ENCODE measurements at places on chromosomes 4 and X.
A peak's percentile ranks its signal among the peaks of the same experiment; 100 is the strongest.

DNA sequence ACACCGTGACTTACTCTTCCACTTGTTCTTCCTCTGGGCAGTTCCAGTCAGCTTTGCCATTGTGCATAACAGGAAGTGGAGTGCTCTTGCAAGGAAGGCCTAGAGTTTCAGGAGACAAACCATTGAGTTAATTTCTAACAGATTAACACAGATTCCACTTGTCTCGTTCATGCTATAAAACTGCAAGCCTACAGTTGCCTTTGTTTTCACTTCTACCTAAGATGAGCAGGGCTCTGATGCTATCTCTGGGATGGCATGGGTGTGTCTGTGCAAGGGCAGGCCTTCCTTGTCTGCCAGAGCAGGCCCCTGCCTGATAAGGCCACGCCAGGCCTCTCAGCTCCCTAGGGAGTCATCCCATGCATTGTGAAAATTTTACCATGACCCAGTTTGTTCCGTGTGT, 67.7 kb upstream of the PGRMC2 start:
- DNase-seq = no peak

DNA sequence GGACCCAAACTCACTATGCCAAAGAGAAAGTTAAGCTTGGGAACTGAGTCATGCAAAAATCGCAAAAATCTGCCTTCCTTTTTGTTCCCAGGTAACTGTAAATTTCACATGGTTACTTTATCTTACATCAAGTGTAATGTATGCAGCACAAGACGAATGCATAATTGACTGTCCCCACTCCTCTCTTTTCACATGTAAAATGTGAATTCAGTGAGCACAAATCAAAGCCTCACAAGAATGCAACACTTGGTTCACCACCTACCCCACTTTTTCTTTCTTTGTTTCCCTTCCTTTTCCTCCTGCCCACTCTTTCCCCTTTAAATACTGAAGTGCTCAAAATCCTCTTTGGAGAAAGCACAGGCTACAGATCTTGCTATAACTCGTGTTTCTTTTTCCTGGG, 53.2 kb downstream of the MAGED4B start:
- DNase-seq = no peak

GRCh38 chr4:109389369-109390114, 44.1 kb upstream of the SEC24B start:
- DNase-seq = no peak

GRCh38 chr4:139833151-139833910, 167.7 kb downstream of the MGST2 start:
- DNase-seq = no peak

DNA sequence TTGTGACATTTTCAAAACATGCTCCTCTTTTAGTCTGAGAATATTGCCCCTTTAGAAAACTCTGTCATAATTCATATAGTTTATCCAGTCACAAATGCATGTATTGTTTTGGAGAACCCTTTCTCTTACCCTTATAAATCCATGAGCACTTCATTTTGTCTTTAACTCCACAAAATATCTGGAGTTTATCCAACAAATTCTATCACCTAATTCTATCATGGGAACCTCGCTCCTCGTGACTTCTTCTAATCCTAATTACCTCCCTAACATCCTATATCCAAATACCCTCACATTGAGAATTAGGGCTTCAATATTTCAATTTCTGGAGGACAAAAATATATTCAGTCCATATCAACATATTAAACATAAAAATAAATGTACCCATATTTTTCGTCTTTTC, 1565.9 kb downstream of the ARAP2 start:
- no peak for DNase-seq

GRCh38 chrX:17397074-17397473, 22.1 kb downstream of the NHS start:
- no peak for DNase-seq

DNA sequence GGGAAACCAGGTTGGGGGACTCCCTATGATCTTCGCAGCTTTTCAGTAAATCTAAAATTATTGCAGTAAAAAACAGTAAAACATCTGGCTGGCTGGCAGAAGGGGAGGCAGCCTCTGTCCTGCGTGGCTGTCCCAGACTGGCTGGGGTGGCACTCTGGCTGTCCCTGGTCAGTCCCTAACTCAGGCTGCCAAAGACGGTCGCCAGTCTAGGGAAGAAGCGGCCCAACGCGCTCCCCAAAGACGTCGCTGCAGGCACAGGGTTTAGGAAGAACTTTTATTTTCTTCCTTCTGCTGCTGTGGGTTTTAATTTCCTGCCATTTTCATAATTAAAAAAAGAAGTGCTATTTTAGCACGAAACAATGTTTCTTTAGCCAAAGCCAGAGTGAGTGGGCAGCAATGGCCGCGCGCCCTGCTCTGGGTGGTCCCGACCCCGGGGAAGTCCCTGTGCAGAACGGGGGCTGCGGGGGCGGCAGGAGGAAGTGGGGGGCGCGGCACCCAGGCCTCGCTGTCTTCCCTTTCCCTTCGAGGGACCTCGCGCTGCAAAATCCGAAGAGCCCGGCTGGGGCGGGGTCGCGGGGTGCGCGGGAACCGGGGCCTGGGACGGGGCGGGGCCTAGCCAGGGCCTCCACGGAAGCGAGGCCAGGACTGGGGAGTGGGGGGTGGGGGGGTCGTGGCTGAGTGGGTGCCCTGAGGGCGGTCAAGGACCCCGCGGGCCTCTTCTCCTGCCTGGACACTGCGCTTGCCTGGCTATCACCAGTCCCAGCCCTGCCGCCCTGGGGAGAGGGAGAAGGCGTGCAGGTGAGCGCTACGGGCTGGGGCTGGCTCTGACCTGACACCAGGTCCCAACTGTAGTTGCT, 6.3 kb upstream of the LETM1 start:
- peak; percentile 19 for DNase-seq

DNA sequence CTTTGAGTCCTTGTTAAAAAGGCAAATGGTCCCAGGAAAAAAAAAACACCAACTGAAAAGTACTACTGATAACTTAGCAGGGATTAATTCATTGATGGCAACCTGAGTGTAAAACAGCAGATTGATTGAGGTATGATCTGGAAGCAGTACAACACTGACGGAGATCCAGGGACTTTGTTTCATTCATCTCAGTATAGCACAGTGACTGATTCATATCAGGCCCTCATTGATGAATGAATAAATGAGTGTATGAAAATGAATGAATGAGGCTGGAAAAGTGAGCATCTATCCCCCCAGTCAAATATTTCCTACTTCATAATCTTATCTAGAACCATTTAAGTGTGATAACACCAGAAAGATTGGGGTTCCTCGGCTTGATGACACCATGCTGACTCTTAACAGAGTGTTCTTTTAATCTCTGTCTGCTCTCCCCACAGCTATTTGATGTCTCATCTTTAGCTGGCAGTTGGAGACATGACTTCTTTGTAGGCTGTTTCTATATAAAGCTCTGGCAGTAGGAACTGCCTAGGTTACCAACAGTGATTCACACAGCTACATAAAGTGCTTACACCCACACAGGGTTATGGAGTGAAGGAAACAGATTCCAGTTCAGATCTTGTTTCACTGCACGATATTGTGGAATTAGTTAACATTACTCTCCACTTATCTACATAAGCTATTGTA, 18.6 kb upstream of the RNF128 start:
- peak; percentile 16 for DNase-seq

DNA sequence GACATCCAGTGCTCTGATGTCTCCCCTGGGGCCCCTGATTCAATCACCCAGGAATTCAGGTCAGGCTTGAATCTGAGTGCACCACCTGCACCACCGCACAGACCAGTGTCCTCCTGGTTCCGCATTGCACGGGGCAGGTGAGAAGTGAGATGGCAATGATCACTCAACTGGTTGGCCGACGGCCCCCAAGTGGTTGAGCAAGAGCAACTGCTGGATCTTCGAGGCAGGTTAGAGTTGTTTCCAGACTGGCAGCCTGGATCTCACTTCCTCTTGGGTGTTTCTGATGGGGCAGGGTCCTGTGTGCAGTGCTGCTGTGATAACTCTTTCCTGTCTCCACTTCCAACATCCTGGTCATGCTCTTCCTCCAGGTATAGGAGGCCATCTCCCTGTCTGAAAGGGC, 50.4 kb downstream of the C4orf50 start:
- no peak for DNase-seq

DNA sequence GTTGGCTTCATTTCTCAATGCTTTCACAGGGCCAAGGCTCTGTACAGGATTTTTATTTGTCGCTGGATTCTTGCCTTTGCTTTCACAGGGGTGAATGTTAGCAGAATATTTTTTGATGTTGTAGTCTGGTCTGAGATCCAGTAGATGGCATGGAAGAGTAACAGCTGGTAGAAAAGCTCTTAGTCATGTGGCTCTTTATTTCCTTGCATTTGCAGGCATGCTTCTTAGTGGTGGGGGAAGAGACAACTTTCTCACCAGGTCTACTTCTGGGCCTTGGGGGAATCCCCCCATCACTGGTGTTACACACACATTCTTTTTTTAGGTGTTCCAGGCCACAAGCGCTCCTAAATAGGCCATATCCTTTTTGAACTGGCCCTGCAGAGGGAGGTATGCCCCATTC, 58.2 kb upstream of the DKK2 start:
- no peak for DNase-seq

- no peak for DNase-seq
Measured at GRCh38 chrX:120625371-120625770, 4.5 kb downstream of the C1GALT1C1 start.

- no peak for DNase-seq
Measured at GRCh38 chrX:68761086-68761485, 67.7 kb upstream of the EFNB1 start.

DNA sequence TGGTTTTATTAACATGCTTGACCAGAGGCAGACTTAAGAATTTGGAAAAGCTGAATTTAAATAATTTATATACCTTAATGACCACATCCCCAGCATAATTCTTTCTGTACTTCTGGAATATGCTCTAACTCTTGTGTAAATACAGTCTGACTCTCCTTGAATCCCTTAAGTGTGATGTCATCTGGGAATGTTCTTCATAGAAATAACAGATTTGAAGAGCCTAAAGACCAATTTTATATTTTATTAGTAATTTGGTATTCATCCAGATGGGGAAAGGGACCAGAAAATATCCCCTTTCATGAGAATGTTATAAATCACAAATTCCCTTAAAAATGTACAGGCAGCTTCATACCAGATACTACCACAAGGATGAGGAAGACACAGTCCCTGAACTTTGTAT, 58.3 kb downstream of the KCNIP4 start:
- no peak for DNase-seq

- DNase-seq = no peak
Measured at GRCh38 chr4:57875829-57876392, 765.7 kb upstream of the IGFBP7 start.

DNA sequence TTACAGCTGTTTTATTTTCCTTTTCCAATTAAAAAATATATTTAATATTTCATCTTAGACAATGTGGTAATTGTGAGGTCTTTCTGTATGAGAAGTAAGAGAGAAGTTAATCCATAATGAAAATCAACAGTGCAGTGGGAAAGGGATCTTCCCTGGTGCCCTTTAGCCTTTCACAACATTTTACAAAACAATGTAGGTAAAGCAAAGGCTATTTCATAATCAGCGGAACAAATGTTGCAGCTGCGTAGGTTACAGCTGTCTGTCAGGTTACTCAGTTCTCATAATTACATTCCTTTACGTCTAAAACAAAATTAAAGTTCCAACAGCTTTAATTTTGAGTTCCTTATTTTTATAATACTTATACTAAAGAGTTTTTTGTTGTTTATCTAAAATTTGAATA, 22.8 kb upstream of the VCX3A start:
- DNase-seq = no peak

DNA sequence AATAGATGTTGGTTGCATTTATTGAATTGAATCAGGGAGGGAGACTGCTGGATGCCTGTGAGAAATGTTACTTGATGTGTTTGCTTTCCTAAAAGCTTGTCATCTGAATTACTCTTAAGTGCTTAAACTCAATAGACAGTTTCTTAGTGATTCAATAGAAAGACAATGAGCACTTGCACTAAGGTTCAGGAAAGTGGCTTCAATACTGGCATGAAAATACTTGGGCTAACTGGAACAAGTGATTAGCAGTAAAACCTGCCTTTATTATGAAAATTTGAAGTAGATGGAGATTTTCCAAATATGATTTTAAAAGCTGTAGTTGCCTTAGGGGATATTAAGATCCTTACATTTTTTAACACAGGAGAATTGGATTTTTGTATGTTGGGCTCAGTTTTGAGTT, 123.3 kb downstream of the RNF150 start:
- DNase-seq = no peak

GRCh38 chr4:124025428-124025827, 628.8 kb downstream of the SPRY1 start:
- DNase-seq = no peak

DNA sequence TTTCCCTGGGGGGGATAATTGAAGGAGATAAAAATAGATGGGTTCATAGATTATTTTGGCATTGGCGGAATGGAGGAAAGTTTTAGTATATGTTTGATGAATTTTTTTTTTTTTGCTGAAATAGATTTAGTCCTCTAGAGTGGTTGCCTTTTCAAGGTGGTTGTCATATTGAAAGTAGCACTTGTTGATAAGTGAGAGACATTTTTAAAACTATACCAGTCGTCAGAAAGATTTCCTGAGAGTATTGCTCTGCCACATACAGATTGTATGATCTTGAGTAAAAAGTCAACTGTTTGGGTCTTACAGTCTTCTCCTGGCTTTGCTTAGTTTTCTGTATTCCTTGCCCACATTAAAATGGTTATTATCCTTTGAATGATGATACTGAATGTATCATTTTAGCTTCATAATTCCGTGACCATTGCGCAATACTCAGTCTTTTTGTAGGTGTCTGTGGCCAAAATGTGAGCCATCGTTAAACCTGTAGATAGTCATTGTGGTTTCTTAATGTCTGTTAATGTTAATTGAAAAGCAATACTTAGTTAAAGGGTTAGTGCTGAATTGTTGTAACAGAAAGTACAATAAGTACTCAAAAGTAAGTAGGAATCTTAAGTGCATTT, 7.1 kb downstream of the SMARCAD1 start:
- DNase-seq = no peak

GRCh38 chr4:64559571-64559970, 150.3 kb upstream of the TECRL start:
- DNase-seq = no peak

DNA sequence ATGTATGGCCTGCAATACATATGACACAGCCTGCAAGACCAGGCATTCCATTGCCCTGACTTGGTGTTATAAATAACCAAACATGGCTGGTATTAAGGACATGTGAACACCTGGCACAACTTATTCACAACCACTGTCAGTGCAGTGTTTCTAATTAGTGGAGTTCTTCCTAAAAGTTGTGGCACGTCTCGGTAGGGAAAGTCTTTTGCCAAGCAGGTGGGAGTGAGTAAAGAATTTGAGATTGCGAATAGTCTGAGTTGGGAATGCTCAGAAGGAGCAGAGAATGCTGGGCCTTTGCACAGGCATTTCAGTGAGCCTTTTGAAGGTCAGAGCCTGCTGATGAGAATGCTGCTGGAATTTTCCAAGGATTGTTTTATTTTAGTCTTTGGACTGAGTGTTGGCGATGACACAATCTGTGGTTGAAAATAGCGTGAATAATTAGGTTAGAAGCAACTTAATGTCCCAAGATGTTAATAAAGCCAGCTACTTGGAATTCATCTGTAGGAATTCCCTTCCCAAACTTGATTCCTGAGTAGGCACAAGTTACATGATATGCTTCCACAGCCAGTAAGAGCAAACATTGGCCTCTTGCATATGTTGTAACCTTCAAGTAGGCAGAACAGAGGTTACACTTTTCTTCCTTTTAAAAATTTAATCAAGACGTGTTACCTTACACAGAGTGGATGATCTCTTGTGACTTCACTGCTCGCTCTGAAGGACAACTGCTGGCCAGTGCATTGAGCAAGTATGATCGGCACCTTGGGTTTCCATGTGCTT, 83.6 kb upstream of the PGRMC2 start:
- no peak for DNase-seq

GRCh38 chrX:96147681-96148080, 537.0 kb upstream of the DIAPH2 start:
- no peak for DNase-seq

GRCh38 chrX:148270499-148270898, 229.9 kb upstream of the AFF2 start:
- no peak for DNase-seq
